A549 treated with DMSO at 1 μM for 4 hours (cell line): ENCODE measurements at places on chromosomes 5 and 9. TPM values are rescaled to one million over a fixed set of nuclear protein-coding genes. Genes with fewer than 3 reads are reported as not detected.

Gene QRFP
- not detected in 5 replicates for total RNA-seq

Gene PCDHGC5
- total RNA-seq, result 0.05 TPM in 1 of 5 replicates, not detected in the others

Gene RCL1
- total RNA-seq, result 39.9 to 43.9 TPM (median 41.9 TPM) in 5 replicates

Gene FRMD3
- 1.5 to 2.7 TPM (median 2.1 TPM) in 5 replicates for total RNA-seq

Gene HRCT1
- 0.11 to 0.17 TPM (median 0.14 TPM) in 3 of 5 replicates, not detected in the others for total RNA-seq

Gene ANXA2R
- total RNA-seq, result 1.9 to 3.0 TPM (median 2.4 TPM) in 5 replicates

Gene CENPH
- total RNA-seq, result 23.1 to 31.0 TPM (median 29.2 TPM) in 5 replicates

Gene CSF2
- total RNA-seq, result 0.49 to 1.2 TPM (median 0.52 TPM) in 5 replicates

Gene PCDHB13
- 0.05 to 0.09 TPM (median 0.06 TPM) in 5 replicates for total RNA-seq

Gene PCDHA5
- 0.56 to 0.86 TPM (median 0.77 TPM) in 5 replicates for total RNA-seq

Gene SPAAR
- 0.08 TPM in 1 of 5 replicates, not detected in the others for total RNA-seq

Gene IL9
- total RNA-seq, result not detected in 5 replicates

Gene SHISAL2B
- total RNA-seq, result not detected in 5 replicates

Gene BTF3
- total RNA-seq, result 1,089 to 1,177 TPM (median 1,112 TPM) in 5 replicates

Gene F2RL2
- total RNA-seq, result 6.0 to 6.8 TPM (median 6.6 TPM) in 5 replicates

Gene INSL4
- total RNA-seq, result 15.5 to 19.2 TPM (median 18.0 TPM) in 5 replicates

Gene PPIC
- 13.1 to 16.4 TPM (median 15.6 TPM) in 5 replicates for total RNA-seq

Gene CCDC192
- total RNA-seq, result not detected in 5 replicates
